ENCODE measurements at places on chromosomes 5 and 9.

GRCh38 chr5:133859073-133859472 is 109.4 kb downstream of the C5orf15 start:
- no peak for DNase-seq

GRCh38 chr5:92991581-92992067 is 589.4 kb downstream of the NR2F1-AS1 start:
- no peak for DNase-seq

GRCh38 chr5:67050125-67050524 is 146.5 kb downstream of the CD180 start:
- no peak for DNase-seq

GRCh38 chr9:5422276-5422675 is 15.4 kb downstream of the PLGRKT start:
- DNase-seq: no peak

DNA sequence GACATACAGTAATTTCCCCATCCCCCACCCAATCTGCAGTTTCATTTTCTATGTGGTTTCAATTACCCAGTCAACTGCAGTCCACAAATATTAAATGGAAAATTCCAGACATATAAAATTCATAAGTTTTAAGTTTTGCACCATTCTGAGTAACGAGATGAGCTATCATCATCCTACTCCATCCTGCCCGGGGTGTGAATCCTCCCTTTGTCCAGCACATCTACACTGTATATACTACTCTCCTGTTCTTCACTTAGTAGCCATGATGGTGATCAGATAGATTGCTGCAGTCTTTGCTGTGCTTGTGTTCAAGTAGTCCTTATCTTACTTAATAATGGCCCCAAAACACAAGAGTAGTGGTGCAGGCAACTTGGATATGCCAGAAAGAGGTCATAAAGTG is 11.3 kb downstream of the OXCT1 start:
- no peak for DNase-seq

DNA sequence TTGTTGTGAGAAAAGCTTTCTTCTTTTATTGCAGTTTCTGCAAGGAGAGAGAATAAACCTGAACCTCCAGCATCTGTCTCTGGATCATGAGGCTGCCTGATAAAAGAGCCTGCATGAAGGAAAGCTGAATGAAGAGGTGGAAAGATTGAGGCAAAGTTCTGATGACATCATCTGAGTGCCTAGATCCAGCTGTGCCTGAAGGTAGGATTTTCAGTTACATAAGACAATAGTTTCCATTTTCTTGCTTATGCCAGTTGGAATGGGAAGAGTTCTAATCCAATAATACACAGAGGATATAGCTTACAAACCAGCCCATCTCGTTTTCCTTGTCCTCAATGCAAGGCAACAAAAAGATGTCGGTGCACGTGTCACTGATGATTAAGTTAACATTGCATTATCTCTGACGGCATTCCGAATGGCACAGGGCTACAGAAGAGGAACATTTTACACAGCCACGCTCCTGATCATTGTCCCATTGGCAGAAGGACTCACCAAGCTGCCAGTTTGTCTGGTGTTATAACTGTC is 105.5 kb upstream of the ERCC6L2 start:
- DNase-seq: no peak

GRCh38 chr5:7117961-7118360 is 278.0 kb upstream of the ADCY2 start:
- DNase-seq: no peak

Data from stimulated activated CD8-positive, alpha-beta memory T cell treated with anti-CD3 and anti-CD28 coated beads, Interleukin-2, amount 100 ng/mL, for 1 hour (primary cell).